AG09309 (cell line): ENCODE measurements at places on chromosomes 5 and 9.

GRCh38 chr9:133788819-133789717 lies 50.9 kb upstream of the SARDH start:
- no peak for DNase-seq

DNA sequence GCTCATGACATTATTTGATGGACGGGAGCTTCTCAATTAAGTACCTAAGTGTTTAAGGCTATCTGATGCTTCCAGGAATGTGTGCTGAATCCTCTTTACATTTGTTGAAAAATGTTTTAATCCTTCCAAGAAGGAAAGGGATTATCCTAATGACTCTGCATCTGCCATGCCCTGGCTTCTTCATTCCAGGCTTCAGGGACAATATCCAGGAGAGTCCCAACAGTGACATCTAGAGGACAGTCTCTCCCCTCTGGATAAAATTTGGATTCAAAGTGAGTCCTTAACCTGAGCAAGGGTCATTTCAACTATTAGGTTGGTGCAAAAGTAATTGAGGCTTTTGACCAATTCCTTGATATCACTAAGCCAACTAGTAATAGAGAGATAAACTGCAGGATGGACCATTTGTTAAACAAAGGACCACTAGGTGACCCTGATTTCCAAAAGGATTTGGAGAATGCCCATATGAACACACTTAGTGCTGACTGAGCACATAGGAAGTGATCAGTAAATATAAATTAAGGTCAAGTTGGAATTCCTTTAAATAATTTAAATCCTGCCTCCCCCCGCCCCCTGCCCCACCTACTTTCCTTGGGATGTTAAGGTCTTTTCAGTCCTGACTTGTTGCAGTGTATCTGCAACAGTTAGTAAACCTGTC lies 19.1 kb downstream of the TNFSF8 start:
- DNase-seq: no peak

DNA sequence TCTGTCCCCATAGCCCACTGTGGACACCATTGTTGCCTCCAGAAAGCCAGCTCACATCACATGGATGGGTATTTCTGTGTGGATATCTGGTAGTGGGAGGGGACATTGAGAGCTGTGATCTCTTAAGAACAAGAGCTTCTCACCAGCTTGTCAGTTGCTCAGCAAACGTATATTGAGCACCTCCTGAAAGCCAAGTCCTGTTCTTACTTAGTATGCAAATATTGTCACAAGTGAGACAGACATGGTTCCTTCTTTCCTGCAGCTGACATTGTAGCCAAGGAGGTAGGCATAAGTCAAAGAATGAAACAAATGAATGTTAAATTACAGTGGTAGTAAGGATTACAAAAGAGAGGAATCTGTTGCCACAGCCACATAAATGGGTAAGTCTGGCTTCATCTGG lies 3.8 kb downstream of the TCOF1 start:
- no peak for DNase-seq

DNA sequence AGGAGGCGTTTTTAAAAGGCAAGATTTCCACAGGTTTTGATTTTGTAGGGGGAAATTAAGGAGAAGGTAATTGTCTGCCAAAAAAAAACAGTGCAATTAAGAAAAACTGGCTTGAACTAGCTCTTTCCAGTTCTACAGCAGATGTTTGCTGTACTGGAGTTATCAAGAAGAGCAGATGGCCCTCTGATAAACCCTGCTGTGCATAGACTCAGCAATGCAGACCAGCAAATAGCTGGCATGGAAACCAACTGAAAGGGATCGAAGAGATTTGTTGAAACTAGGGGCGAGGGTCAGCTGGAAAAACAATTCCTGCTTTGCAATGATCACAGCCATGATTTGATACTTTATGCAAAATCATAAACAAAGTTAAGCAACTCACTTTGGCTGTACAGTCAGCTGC lies 17.8 kb upstream of the BHMT start:
- no peak for DNase-seq

- no peak for DNase-seq
Observed at GRCh38 chr9:130336027-130336610, 70.6 kb downstream of the HMCN2 start.

DNA sequence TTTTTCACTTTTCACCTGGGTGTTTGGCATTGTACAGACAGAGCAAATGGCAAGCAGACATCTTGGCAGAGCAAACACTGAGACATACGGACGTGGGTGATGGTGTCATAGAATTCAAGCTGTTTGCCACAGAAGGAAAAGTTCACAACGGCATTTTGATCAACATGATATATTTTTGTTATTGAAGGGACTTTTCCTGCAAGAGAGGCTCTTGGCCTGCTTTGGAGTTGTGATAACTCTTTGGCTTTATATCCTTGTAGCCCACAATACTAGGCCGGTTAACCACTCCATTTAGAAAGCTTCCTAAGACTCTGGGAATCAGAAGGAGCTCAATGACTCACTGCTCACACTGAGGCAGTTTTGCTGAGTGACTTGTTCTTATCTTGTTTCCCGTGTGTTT lies 1038.3 kb downstream of the TLE1 start:
- DNase-seq: peak; percentile 21

DNA sequence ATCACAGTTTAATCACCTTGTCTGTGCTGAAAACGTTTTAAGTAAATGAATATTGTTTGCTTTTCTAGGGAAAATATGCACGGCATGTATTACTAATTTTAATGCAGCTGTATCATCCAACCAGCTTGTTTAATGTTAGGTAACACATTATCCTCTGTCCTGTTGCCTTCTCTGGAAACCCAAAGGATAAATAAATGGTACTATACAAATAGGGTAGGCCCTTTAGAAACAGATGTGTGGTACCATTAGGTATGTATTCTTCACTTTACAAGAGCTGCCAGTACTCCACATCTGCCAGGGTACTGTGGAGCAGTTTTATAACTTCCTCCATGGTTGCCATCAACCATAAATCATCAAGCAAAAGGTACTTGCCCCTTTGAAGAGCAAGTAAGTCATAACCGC lies 42.9 kb downstream of the FAF2 start:
- no peak for DNase-seq

- DNase-seq: no peak
Observed at GRCh38 chr5:96175090-96175489, 213.4 kb upstream of the ELL2 start.
